EH (cell line): ENCODE measurements at places on chromosomes 12 and 14.

DNA sequence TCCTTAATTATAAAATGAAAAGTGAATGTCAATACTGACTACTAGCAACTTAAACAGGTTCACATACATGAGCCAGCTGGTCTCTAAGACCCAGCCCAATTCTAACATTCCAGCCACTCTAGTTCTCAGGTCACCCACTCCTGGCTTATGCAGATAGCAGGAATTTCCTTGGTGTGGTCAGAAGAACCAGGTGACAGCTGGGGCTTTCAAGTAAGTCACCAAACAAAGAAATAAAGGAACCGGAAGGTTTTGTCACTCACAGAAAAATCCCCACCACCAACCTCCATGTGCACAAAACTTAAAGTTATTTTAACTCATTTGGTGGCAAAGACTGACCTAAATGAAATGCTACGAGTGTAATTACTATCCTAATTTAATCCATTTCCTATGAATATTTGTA lies 129.6 kb upstream of the CDKN3 start:
- DNase-seq, result no peak

- DNase-seq, result peak; percentile 36
Observed at GRCh38 chr12:27303139-27304111, 29.2 kb upstream of the BMAL2 start.

- no peak for DNase-seq
Observed at GRCh38 chr12:86249276-86249675, 6.9 kb downstream of the MGAT4C start.

GRCh38 chr12:131561051-131561450 lies 149.8 kb upstream of the SFSWAP start:
- DNase-seq, result no peak

DNA sequence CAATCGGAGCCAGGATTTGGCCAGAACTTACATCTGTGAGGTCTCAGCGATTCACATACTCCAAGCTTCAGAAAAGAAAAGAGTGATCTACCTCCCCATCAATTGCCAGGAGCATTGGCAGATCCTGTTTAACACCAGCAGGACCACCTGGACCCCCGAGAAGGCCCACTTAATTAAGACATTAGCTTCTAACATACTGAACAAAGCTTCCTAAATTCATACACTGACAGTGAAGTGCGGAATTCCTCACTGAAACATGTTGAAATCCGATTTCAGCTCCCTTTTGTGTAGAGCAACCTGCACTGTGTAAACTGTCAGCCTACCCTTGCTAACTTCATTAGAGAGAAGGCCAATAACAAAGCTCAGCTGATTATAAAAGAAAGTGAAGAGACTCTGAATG lies 274.0 kb downstream of the NOVA1 start:
- no peak for DNase-seq

GRCh38 chr14:35287431-35288013 lies 4.7 kb upstream of the PSMA6 start:
- no peak for DNase-seq

DNA sequence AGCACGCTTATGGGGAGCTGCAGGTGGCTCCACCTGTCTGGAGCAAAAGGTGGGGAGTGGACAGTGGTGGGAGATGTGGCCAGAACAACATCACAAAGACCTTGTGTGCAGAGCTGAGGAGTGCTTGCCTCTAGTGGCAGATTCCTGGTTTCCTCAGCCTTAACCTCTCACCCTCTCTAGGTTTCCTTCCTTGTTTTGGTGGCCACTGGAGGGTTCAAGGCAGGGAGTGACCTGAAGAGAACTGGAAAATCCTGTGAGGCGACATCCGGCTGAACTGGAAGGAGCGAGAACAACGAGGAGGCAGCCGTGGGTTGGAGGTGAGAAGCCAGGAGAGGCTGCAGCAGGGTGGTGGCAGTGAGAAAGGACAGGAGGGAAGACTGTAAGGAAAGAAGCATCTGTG lies 6.3 kb upstream of the FLVCR2 start:
- no peak for DNase-seq

GRCh38 chr14:43438056-43438455 lies 1069.0 kb downstream of the FSCB start:
- no peak for DNase-seq

DNA sequence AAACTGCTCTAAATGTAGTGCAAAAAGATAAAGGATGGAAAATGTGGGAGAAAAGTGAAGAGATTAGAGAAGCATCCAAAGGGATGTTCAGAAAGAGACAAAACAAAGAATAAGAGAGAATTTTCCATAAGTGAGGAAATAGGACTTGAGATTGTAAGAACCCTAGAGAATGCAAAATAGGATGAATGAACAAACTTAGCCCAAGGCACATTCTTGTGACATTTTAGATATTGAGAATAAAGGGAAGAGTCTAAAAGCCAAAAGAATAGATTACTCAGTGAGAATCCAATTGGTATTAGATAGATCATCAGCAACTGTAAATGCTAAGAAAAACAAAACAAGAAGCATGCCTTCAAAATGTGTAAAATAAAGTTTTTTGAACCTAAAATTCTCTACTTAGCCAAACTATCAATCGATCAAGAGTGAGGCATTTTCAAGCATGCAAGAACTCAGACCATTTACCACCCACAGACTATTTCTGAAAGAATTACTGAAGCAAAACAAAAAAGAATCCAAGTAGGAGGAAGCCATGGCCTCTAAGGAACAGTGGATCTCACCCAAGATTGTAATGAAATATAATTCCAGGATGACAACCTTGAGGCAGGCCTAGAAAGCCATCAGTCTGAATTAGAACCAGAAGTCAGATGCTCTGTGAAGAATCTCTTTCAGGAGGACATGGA lies 33.5 kb downstream of the DYRK2 start:
- DNase-seq, result peak; percentile 54

DNA sequence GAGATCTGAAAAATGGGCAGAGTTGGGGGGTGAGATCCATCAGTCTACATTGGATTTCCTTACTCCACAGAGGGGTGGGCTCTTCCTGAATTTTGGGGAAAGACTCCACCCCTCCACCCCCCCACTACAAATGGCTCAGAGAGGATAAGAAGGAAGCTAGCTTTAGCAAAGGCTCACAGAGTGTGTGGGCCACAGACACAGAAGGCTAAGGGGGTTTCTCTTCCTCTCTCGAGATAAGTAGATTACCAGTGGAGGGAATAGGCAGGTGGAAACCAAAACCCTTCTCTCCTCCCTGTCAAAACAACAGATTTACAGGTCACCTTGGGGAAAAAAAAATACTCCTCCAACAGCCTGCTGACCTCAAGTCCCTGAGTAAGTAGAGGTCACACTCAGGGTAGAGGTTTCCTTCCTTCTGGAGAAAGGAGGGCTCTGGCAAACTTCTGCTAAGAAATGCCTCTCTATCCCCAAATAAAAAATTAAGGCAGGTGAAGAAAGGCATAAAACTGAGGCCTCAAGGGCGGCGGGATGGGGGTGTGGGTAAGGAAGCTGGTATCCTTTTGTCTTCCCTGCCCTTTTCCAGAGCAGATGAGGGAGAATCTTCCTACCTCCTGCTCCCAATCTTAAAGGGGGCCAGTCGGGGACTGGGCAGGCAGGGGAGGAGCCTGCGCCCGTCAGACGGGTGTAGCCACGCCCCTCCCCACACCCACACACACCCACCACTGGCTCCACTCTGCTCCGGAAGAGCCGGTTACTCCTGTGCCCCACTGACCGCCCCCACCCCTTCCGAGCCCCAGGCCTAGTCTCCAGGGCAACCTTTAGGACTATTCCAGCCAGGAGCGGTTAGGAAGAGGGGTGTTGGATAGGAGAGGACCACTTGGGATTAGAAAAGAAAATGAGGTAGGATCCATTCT lies 1.9 kb upstream of the BAZ2A start:
- DNase-seq, result peak; percentile 64

DNA sequence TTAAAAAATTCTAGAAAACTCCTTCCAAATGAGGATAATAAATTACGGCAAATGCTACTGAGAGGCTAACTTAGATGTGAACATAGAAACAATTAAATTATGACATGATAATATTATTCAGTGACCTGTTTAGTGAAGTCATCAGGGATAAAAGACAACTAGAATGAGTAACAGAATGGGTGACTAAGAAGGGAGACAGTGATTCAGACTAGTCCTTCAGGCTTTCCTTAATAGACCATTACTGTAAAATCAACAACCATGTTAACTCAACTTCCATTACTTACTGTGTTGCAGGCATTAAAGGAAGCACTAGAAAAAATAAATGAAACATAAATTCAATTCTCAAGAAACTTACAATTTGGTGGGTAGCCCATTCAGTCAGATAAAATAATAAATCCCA lies 543.9 kb upstream of the LRFN5 start:
- no peak for DNase-seq

- peak; percentile 98 for DNase-seq
Observed at GRCh38 chr14:94373708-94374107, 14.7 kb downstream of the SERPINA1 start.

DNA sequence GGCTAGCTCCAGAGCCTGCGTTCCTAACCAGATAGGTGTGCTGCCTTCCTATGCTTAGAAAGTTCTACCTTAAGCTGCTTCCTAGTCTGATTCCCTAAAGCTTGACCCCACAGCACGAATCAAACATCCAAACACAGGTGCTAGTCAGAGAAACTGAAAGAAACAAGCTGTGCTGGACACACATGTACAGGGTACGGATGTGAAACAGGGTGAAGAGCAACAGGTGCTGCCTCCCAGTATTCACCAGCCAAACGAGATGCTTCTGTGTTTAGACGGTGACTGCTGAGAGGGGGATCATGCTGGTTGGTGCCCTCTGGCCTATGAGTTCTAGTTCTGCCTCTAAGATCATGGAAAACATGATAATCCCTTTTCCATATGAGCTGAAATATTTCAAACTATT lies 105.3 kb downstream of the GRIP1 start:
- DNase-seq, result no peak

- no peak for DNase-seq
Observed at GRCh38 chr12:54608156-54608555, 19.7 kb upstream of the PPP1R1A start.

DNA sequence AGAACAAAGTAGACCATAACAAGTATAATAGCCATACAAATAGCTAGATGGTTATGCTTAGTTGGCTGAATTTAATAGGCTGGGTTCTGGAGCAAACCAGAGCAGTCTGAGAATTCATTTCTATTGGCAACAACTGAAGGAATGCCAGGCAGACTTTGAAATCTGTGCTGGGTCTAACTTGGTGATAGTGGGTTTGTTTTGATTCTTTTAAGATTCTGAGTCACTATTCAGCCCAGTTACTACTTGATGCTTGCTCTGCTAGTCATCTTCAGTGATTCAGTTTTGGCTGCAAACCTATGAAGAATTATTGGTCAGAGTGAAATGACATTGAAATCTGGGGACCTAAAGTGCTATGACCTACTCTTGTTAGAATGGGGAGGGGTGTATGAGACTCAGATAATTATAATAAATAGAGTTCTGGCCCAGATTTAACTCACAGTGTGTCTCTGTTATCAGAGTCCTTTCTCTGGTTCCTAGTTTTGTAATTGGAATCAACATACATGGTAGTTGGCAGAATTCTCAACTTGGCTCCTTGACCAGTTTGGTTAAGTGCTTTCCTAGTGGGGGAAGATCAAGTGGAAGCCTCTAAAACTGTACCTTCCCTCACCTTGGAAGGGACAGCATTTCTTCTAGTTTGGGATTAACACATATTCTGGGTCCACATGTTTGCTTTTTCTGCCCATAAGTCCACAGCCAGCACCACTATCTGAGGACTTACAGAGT lies 43.5 kb downstream of the MNAT1 start:
- DNase-seq, result peak; percentile 96

GRCh38 chr12:89319606-89320005 lies 32.7 kb downstream of the DUSP6 start:
- no peak for DNase-seq

- no peak for DNase-seq
Observed at GRCh38 chr12:118850244-118850825, 131.0 kb upstream of the SRRM4 start.

DNA sequence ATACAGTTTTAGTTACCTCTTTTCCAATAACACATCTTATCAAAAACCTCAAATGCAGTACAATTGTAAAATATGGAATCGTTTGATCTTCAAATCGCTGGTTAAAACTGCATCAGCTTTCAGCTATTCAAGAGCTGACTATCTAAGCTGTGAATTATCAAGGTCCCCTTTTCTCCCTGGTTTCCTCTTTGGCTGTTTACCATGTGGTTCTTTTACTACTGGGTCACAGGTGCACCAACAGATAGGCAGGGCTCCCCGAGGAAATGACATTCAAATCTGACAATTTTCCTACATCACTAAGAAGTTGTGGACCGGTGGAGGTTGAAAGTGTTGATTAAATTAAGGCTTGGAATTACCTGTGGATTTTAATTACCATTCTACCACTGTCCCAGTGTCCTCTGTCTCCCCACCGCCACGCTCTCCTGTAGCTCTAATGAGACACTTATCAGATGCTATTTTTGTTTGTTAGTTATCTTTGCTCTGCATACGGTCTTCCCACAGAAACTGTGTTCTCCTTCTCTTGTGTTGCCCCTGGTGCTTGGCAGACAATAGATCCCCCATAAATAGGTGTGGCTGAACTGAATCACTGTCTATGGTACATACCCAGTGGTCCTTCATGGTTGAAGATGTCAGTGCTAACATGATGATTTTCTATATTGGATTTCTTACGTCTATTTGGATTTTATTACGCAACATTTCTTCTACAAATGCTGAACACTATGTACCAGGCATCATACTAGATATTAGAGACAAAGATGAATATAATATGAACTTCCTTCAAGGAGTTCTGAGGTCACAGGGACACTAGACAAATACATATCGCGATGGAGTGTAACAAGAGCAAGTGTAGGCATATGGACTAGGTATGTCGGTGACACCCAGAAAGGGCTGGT lies 20.9 kb upstream of the PLXNC1 start:
- no peak for DNase-seq

DNA sequence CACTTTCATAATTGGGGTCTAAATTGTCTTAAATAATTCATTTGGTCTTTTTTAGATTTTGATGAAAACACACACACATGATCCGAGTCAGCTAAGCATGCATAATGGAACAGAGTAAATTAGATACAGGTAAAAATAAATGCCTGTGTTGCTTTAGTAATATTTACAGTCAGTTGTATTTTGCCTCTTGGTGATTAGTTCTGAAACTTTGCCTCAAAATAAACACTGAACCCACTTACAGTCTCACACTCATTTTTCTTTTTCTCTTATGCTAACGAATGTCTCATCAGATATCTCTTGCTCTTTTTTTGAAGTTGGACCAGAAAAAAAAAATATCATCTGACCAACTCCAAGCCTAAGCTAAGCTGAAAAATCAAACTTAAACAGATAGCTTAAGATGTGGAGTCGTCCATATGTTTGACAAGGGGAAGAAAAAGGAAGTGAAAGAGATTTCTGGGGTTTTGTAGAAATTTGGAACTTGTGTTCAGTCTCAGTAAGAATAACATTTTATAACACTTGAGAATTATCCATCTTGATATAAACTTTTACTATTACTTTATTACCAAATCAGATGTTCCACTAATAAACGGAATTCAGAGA lies 592.5 kb downstream of the RPL10L start:
- DNase-seq, result no peak

GRCh38 chr14:101123618-101124510 lies 220.3 kb upstream of the RTL1 start:
- DNase-seq, result no peak

DNA sequence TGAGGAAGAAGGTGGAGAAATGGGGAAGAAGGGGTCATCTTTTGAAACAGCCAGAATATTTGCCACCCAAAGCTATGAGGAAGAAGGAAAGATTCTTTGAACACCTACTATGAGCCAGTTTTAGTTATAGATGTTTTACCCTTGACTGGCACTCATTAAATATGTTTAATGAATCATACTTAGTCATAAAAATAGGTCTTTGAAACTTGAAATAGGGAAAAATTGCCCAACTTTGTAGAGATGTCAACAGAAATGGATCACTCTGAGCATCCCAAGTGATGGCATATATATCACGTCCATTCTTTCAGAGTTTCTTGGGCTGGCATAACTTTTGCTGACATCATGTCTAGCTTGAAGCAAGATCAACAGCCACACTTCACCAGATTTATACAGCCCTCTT lies 263.5 kb downstream of the RPAP3 start:
- DNase-seq, result no peak
